Ovary (tissue), 10 donors: ENCODE measurements at places on chromosomes 13 and 19. TPM values are rescaled to one million over a fixed set of nuclear protein-coding genes. Genes with fewer than 3 reads are reported as not detected.

DNA sequence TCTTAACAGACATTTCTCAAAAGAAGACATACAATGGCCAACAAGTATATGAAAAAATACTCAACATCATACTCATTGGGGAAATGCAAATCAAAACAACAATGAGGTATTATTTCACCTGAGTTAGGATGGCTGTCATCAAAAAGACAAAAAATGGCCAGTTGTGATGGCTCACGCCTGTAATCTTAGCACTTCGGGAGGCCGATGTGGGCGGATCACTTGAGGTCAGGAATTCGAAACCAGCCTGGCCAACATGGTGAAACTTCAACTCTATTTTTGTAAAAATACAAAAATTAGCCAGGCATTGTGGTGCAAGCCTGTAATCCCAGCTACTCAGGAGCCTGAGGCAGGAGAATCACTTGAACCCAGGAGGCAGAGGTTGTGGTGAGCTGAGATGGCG is 22.0 kb downstream of the CEACAM16 start:
- no peak overlapping the region for H3K27ac ChIP-seq
- peaks cover 16% of the 10 kb centered on the region for H3K4me1 ChIP-seq
- no peaks in the 10 kb centered on the region for H3K27me3 ChIP-seq

DNA sequence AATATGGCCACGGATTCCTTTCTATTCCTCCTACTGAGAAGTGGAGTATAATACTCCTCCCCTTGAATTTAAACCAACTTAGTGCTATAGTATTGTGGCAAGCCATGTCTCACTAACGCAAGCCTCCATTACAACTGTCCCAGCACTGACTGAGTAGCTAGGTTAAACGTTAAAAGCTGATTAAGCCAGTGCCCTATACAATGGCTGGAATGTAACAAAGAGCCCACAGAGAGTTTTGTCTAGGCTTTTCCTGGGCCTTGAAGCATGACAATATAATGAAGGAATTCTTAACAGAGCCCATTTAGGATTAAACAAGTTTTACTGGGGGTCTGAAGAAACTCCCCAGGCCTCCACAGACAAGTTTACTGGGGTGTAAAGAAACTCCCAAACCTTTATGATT is 254.5 kb upstream of the DACH1 start:
- no peaks in the 10 kb centered on the region for H3K36me3 ChIP-seq
- H3K27ac ChIP-seq, result no peak overlapping the region
- no peaks in the 10 kb centered on the region for H3K27me3 ChIP-seq
- DNase-seq, result no peak
- no peak overlapping the region for H3K4me3 ChIP-seq

DNA sequence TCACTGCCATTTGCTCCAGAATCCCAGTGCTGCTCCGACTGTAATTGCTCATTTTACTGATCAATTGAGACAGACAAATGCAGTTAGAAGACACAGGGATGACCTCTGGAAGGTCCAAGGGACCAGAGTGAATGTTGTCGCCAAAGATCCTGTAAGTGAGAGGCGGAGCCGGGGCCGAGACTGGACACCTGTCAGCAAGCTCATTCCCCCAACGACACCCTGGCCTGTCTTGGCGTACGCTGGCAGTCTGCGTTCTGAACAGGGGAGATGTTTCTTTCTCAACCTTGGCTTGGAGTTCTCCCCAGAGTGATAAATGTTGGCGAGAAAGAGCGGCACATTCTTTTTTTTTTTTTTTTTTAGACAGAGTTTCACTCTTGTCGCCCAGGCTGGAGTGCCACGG is 24.2 kb downstream of the GADD45B start:
- no peak overlapping the region for H3K4me3 ChIP-seq
- no peaks in the 10 kb centered on the region for H3K36me3 ChIP-seq
- H3K27me3 ChIP-seq, result no peaks in the 10 kb centered on the region

TSKS gene
- total RNA-seq, result not detected

B9D2 gene
- 4.7 TPM for total RNA-seq
